ENCODE measurements at places on chromosomes 11 and 22.

- DNase-seq, result peak; percentile 20
Observed at GRCh38 chr11:250740-251299, 14.0 kb downstream of the PSMD13 start.

DNA sequence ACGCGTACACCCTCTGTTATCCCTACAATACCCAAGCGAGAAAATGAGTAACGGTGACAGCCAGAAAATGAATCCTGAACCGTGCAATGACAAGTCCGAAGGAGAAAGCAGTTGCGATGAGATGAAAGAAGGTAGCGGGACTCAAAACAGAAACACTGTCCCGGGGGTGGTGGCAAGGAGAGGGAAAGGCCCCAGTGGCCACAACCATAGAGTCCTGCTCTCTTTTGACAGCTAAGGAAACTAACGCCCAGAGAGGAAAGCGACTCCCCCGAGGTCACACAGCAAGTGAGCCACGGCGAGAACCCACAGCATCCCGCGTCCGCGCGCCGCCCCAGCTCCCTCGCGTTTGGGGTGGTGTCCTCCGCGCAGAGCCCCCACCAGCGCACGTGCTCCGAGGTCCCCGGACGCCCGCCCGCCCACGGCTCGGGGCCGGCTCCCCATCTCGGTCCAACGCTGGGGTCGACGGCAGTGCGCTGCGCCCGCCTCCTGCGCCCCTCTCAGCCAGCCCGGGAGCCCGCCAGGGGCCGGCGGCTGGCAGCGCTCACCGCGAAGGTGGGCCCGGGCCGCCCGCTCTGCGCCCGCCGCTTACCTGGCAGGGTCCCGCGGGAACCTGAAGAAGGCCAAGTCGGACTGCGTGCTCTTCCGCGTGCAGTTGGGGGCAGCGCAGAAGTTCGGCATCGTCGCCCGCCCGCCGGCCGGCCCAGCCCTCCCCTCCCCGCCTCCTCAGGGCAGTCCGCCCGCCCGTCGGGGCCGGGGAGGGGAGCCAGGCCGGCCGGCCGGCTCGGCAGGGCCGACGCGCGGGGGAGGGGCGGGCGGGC is 564 bp downstream of the THAP12 start:
- no peak for DNase-seq

DNA sequence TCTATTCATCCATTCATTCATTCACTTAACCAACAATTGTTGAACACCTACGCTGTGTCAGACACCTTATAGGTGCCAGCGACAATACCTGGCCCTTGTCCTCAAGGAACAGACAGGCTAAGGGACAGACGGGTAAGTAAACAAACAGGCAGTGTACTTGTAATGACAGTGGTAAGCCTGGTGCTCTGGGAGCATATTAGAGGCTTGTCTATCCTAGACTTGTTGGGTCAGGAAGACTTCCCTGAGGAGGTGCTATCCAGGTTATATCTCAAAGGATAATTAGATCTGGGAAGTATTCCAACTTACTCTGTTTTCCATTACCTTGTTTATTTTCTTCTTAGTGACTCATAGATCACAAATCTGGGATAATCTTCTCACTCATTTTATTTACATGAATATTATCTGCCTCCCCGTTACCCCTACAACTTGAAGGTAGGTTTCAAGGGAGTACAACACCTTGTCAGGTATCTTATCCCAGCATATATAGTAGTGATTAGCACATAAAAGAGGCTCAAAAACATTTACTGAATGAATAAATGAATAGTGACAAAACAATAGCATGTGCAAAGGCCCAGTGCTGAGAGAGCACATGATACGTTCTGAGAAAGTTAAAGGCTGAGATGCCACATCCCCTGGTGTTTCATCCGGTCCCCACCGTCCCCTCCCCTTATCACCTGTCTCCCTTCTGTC is 75.3 kb upstream of the NCAM1 start:
- DNase-seq, result no peak

DNA sequence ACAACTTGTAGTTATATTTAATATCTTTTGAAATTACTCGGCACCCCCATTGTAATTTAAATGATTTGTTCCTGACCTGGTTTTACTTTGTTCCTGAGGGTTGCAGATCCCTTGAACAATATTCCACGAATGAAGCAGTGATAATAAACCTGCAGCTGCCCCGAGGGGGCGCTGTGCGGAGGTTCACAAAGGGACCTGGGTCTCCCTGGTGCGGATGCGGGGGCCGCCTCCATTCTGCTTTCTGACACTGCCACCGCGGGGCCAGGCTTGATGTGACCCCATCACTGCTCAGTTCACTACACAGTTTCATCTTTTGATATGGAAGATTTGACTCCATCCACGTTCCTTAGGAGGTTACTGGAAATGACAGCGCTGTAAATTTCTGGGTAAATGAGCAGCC is 62.9 kb upstream of the PRODH start:
- DNase-seq, result no peak

DNA sequence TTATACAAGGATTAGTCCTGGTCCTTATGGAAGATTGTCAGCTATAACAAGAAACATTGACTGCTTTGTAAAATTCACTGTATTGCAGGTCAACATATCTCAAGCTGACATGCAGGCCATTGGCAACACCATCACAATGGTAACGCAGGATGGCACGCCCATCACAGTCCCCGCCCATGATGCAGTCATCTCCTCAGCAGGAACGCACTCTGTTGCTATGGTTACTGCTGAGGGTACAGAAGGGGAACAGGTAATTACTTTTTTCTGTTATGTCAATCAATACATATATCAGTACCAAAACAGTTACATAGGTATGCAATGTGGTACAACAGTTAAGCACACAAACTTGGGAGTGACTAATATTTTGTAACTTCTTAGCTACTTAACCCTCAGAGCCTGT is 55.3 kb downstream of the ZNF143 start:
- no peak for DNase-seq

GRCh38 chr11:133354069-133354468 is 178.2 kb downstream of the OPCML start:
- DNase-seq, result no peak

- no peak for DNase-seq
Observed at GRCh38 chr11:118224511-118225188, at the start of gene JAML. JAML (minus strand) TSS chr11:118225011; CDS start chr11:118214866, 10,145 bp downstream.

GRCh38 chr22:50178471-50178864 is 7.2 kb upstream of the TRABD start:
- no peak for DNase-seq

- no peak for DNase-seq
Observed at GRCh38 chr22:30097861-30098260, 17.6 kb downstream of the HORMAD2 start.

DNA sequence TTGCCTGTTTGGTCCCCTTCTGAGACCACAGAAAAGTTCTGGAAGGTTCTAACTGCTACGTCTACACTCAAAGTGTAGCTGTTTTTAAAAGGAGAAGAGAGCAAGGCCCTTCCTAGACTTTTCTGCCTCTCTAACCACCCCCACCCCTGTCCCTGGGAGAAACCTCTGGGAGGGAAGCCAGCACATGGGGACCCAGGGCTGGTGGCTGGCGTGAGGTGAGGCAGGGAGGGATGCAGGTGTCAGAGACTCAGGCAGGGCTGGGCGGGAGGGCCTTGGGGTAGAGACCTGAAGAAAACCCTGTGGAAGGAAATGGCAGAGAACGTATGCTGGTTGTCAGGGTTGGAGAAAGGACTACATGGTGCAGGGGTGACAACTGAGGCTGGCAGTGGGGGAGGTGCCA is 26.7 kb downstream of the ARRB1 start:
- no peak for DNase-seq
